Heart right ventricle (tissue), 16 donors: ENCODE measurements at places on chromosomes 6 and 20. TPM values are rescaled to one million over a fixed set of nuclear protein-coding genes. Genes with fewer than 3 reads are reported as not detected.

The SIRPB1 gene
- total RNA-seq = 1.8 TPM

DNA sequence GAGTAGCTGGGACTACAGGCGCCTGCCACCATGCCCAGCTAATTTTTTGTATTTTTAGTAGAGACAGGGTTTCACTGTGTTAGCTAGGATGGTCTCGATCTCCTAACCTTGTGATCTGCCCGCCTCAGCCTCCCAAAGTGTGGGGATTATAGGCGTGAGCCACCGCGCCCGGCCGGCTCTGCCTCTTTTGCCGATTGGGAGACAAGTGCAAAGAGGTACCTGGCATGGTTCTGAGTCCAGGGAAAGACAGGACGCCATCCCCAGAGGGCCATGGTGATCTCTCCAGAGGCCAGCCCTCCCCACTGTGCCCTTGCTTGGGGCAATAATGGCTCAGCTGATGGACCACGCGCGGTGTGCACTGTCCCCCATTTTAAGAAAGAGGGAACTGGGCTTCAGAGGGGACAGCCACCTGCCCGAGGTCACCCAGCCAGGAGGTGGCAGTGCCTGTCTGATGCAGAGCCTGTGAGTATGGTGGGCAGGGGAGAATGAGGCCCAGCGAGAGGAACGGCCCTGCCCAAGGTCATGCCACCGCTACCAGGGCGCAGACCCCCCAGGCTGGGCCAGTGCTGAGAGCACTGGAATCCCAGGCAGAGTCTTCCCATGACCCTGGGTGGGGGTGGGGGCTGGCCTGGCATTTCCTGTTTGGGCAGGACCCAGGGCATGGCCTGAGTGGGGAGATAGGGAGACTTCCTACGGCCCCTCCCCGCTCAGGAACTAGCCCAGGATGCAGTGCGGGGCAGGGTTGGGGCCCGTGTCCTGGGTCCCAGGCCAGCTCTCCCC, 61.0 kb downstream of the SNAI1 start:
- DNase-seq = no peak

The DEFB119 gene
- not detected for total RNA-seq

DNA sequence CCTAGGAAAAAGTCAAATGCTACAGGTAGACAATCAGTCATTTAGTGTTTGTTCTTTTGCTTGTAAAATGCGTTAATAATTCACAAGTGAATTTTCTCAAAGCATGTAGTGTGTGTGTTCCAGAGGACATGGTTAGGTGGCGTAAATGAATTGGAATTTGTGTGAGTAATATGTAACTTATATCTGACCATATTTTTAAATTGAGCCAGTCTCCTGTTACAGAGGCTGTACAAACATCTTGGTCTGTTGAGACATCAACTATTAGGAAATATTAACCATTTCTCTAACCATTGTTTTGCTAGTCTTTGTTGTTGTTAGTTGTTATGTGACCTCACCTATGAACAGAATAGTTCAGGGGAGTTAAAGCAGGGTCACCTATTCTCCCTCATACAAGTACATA, 22.7 kb downstream of the MCM8 start:
- DNase-seq = no peak

The FAM83B gene
- not detected for total RNA-seq

The SMLR1 gene
- total RNA-seq = not detected
